ENCODE measurements at places on chromosomes 3 and 15. TPM values are rescaled to one million over a fixed set of nuclear protein-coding genes. Genes with fewer than 3 reads are reported as not detected.

STRC gene
- total RNA-seq: 0.08 TPM

LSMEM2 gene
- total RNA-seq: 2.7 TPM

CDHR4 gene
- not detected for total RNA-seq

CSPG4 gene
- total RNA-seq: 19.6 TPM

ZNF660 gene
- 1.8 TPM for total RNA-seq

TRH gene
- not detected for total RNA-seq

ASB14 gene
- 0.05 TPM for total RNA-seq
